ENCODE measurements at places on chromosomes 11 and 22. TPM values are rescaled to one million over a fixed set of nuclear protein-coding genes. Genes with fewer than 3 reads are reported as not detected.
A peak's percentile ranks its signal among the peaks of the same experiment; 100 is the strongest.

Gene PATE4
- total RNA-seq, result not detected

- no peak for DNase-seq
These were observed 47.2 kb downstream of the DBX1 start for GRCh38 chr11:20113149-20113438.

DNA sequence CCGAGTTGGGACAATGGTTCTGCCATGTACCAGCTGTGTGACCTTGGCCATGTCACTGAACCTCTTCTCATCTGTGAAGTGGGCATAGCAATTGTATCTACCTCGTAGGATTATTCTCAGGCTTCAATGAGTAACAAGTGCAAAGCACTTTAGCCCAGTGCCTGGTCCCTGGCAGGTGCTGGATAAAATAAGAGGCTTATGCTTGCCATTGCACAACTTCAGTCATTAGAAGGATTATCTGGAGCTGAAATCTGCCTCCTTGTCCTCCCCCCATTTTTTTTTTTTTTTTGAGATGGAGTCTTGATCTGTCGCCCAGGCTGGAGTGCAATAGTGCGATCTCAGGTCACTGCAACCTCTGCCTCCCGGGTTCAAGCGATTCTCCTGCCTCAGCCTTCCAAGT is 7.2 kb downstream of the SMTNL1 start:
- no peak for DNase-seq

- no peak for DNase-seq
These were observed 4.5 kb downstream of the GSTP1 start for GRCh38 chr11:67588136-67588503.

DNA sequence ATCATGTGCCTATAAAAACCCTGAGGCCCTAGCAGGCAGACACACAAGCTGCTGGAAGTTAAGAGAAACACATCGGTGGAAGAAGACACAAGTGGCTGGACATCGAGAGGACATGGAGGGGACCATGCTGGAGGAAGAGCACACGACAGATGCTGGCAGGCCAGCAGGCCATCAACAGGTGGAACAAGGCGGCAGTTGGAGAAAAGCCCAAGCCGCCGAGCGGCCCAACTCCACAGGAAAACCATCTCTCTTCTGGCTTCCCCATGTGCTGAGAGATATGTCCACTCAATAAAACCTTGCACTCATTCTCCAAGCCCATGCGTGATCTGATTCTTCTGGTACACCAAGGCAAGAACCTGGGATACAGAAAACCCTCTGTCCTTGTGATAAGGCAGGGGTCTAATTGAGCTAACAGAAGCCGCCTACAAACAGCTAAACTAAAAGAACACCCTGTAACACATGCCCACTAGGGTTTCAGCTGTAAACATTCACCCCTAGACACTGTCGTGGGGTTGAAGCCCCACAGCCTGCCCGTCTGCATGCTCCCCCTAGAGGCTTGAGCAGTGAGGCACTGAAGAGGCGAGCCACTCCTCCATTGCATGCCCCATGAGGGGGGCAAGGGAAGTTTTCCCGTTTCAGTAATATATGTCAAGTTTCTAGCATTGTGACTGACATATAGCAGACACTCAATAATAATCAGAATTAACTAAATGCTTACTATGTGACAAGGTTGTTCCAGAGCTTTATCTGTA is 39.0 kb upstream of the MMP20 start:
- peak; percentile 11 for DNase-seq

Gene MPZL2
- not detected for total RNA-seq

Gene PLEKHB1
- total RNA-seq, result 33.5 TPM

DNA sequence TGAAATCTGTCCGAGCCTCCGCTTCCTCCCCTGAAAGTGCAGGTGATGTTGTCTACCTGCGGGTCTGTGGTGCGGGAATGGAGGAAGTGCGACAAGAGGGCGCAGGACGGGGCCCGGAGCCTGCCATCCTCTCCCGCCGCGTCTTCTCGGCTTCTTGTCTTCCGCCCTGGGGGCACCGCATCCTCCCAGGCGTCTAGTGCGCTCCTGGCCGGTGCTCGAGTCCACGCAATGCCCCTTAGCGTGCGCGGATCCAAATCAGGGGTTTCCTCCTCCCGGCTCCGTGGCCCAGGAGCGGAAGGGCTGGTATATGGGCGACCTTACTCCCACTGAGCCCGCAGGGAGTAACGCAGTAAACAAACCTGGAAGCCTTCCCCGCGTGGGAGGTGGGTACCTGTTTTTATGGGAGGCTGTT is 405 bp downstream of the SFI1 start:
- peak; percentile 14 for DNase-seq

Gene RIMBP3C
- total RNA-seq, result 3.2 TPM

GRCh38 chr11:1043563-1044096 is 7.1 kb upstream of the MUC6 start:
- DNase-seq, result no peak

- no peak for DNase-seq
These were observed 113.5 kb downstream of the SOX6 start for GRCh38 chr11:16242806-16243205.

DNA sequence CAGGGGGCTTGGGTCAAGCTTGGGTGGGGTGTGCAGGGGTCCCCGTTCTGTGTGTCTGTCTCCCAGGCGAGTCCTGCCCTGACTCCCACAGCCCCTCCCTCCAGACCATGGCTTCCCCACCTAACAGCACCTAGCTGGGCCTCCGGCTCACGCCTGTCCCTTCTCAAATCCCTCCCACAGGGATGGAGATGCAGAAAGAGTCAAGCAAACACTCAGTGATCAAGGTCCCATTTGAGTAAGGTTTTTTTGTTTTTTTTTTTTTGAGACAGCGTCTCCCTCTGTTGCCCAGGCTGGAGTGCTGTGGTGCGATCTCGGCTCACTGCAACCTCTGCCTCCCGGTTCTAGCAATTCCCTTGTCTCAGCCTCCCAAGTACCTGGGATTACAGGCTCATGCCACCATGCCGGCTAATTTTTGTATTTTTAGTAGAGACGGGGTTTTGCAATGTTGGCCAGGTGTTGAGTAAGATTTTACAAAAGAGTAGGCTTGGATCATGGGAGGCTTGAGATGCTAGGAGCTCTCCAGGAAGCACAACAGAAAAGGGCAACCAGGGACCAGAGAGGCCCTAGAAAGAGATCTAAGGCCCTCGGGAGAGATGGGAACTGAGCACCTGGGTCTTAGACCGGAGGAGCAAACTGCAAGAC is 5.7 kb downstream of the APOBEC3D start:
- no peak for DNase-seq

DNA sequence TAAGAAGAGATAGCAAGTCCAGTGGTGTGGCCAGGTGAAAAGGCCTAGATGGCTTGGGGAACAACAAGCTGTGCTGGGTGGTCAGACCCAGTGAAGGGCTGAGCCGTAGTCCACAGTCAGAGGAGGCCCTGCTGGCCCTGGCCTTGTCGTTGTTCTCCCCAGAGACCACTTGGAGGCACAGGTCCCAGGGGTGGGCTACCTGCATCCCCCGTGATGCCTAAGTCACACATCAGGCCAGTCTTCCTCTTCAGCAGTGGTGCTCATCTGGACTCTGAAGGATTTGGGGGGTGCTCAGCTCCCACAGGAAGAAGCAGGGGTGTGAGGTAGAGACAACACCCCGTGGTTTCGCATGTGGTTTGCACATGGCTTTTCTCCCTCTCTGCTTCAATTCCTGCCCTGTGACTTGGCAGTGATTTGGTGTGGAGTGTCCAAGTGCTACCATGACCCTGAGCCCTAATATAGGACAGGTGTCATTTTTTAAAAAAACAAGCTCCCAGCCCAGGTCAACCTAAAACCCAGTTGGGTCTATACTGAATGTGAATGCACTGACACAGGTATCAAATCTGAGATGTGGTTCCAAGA is 51.0 kb downstream of the ALX4 start:
- no peak for DNase-seq

Gene UBQLNL
- 3.4 TPM for total RNA-seq

Gene FAM227A
- total RNA-seq, result 5.7 TPM

Gene RBM7
- 20.6 TPM for total RNA-seq

- no peak for DNase-seq
These were observed 6.0 kb upstream of the LMO1 start for GRCh38 chr11:8269636-8270035.

Gene NAALADL1
- 2.3 TPM for total RNA-seq

Gene ZNF214
- total RNA-seq, result 7.9 TPM

Gene SPI1
- total RNA-seq, result not detected
